ENCODE measurements at places on chromosomes 16 and 17.

- no peak for DNase-seq
Observed at GRCh38 chr16:70161350-70161749, 12.2 kb upstream of the CLEC18C start.

GRCh38 chr16:80174416-80174815 is 366.4 kb upstream of the DYNLRB2 start:
- peak; percentile 76 for DNase-seq

GRCh38 chr16:8005096-8005860 is 585.0 kb downstream of the TMEM114 start:
- DNase-seq = no peak

- DNase-seq = no peak
Observed at GRCh38 chr16:11386791-11387546, 41.7 kb downstream of the RMI2 start.

- no peak for DNase-seq
Observed at GRCh38 chr16:24896439-24896838, 50.7 kb downstream of the SLC5A11 start.

GRCh38 chr17:74918906-74919305 is 4.1 kb downstream of the USH1G start:
- no peak for DNase-seq

DNA sequence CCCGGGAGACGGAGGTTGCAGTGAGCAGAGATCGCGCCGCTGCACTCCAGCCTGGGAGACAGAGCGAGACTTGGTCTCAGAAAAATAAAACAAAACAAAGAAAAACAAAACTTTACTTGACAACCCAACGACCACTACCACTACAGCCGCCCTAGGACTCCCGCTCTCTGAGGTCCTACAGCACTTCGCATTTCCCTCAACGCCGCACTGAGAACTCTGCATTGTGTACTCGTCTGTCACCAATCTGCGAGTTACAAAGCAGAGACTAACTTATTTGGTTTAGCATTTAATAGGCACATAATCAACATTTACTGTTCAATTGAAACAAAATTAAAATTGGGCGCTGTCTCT is 479 bp upstream of the ZNF207 start:
- no peak for DNase-seq

- no peak for DNase-seq
Observed at GRCh38 chr17:8935191-8935590, 30.3 kb downstream of the PIK3R5 start.

DNA sequence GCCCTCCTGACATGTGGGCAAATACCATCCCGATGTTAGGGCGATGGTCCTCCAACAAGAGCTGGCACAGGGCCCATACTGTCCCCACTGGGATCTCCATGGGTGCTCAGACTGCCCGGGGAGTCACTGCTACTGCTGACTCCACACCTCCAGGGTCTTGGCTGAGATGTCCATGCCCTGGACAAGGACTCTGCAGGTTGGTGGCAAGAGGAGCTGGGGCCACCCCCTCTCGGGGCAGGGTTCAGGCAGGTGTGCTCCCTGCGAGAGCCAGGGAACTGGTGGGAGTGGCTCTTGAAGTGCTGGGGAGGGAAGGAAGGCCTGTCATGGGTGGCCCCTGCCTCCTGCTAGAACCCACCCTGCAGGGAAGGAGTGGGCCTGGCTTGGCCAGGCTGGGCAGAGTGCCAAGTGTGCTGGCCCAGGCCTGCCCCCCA is 6.4 kb downstream of the CASKIN2 start:
- no peak for DNase-seq

DNA sequence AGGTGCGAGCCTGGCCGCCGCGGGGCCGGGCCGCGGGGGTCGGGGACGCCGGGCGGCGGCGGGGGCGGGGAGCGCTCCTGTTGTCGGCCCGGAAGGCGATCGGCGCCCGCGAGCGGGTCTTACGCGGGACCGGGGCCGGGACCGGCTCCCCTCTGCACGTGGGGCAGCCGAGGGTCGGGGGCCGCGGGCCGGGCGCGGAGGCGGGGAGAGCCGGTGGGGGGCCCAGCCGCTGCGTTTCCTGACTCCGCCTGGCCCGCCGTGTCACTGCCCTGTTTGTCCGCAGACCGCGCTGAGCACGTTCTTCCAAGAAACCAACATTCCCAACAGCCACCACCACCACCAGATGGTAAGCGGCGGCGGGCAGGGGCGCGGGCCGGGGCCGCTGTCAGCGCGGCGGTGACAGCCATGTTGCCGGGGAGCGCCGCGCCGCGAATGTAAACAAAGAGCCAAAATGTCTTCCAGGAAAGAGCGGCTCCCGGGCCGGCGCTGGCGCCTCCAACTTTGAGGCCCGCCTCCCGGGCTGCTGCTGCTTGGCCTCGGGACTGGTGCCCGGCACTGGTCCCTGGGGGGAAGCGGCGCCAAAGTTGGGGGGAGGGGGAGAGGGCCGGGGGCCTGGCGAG is 586 bp downstream of the UBALD2 start:
- no peak for DNase-seq

- DNase-seq = no peak
Observed at GRCh38 chr16:66841366-66841765, 2.8 kb upstream of the CA7 start.

- DNase-seq = no peak
Observed at GRCh38 chr16:81896902-81897301, 114.4 kb downstream of the SDR42E1 start.

- no peak for DNase-seq
Observed at GRCh38 chr17:65556014-65556909, 5.2 kb downstream of the AXIN2 start.

GRCh38 chr17:3799181-3799945 is 1.6 kb downstream of the ITGAE start:
- DNase-seq = no peak

GRCh38 chr16:78942625-78943245 is 657.8 kb downstream of the MAF start:
- DNase-seq = no peak

GRCh38 chr16:14004031-14004728 is 66.9 kb upstream of the MRTFB start:
- DNase-seq = no peak

- DNase-seq = no peak
Observed at GRCh38 chr16:2296661-2297505, 29.0 kb upstream of the RNPS1 start.

GRCh38 chr17:34299956-34300577 is 14.5 kb downstream of the CCL11 start:
- no peak for DNase-seq

DNA sequence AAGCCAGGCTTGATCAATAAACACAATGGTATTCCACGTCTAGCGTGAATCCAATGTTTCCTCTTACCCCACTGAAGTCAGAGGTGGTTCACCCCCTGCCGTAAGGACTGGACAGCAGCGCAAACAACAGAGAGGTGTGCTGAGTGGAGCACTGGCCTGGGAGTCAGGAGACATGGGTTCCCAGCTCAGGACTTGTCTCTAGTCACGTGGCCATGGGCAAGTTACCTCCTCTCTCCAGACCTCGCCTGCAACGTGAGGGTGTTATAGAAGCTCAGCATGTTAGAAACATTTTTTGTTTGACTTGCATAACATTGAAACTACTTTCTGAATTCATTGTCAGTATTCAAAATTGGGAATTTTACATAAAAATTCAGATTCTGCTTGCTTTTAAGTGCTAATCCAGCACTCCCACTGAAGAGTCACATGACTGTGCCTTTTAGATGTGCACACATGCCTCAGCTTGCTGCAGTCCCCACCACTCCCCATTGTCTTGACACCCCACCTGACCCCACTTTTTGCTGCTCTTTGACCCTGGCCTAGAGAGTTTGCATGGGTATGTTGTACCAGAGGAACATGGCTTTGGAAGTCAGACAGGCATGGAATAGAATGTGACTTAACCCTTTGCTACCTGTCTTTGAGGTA is 8.8 kb upstream of the CPNE2 start:
- DNase-seq = no peak

DNA sequence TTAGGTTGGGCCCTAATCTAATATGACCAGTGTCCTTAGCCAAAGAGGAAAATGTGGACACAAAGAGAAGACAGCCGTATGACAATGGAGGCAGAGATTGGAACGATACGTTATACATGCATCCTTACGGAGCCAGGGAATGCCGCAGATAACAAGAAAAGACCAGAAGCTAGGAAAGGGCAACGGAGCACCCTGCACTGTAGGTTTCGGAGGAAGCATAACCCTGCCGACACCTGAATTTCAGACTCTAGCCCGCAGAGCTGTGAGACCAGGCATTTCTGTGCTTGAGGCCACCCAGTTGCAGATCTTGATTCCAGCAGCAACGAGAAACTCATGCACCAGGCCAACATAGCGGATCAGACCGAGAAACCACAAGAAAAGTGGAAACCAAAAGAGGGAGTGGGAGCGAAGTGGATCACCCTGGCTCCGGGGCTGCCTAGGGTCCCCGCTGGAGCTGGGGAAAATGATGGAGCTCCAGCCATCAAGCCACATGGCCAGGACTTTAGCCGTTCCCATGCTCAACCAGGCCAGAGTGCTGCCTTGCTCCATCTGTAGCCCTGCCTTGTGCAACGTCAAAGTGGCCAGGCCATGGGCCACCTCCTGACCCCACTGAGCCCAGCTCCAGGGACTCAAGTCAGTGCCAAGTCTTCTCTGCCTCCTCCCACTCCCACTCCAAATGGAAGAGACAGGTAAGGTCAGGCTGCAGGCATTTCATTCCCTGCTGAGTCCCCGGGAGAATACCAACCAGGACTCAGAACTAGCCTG is 51.7 kb upstream of the RPL38 start:
- DNase-seq = no peak

DNA sequence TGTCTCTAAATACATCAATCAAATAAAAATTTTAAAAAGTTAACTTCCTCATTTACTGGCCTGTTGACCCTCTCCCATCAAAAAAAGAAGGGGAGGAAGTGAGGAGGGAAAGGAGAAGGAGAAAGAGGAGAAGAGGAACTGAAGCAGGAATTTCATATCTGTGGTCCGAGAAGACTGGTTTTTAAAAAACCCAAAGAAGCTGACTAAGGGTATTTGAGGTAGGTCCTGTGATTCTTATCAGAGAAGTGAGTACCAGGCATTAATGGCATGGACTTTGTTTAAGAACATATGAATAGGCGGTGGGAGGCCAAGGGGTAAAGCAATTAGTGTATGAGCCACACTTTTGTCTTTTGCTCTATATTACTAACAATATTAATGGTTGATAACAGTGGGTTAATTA is 2.0 kb downstream of the SLC46A1 start:
- DNase-seq = no peak

DNA sequence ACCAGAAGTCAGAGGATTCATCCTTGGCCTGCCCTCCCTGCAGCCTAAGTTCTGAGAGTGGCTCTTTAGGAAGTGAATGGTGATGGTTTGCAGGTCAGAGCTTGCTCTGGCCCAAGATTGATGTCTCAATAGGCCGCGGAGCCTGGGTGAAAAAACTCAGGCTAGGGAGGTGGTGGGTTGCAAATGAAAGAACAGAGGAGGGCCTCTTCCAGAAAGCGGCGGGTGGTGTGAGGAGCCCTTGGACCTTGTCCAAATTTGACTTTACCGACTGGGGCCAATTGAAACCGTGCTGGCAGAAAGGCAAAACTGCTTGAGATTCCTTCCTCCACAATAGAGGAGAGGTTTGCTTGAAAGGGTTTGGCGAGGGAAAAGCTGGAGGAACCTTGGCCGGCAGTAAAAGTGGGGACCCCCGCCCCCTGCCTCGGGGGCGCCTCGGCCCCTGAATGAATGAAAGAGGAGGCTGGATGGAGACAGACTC is 331.3 kb downstream of the SEC14L1 start:
- DNase-seq = no peak

DNA sequence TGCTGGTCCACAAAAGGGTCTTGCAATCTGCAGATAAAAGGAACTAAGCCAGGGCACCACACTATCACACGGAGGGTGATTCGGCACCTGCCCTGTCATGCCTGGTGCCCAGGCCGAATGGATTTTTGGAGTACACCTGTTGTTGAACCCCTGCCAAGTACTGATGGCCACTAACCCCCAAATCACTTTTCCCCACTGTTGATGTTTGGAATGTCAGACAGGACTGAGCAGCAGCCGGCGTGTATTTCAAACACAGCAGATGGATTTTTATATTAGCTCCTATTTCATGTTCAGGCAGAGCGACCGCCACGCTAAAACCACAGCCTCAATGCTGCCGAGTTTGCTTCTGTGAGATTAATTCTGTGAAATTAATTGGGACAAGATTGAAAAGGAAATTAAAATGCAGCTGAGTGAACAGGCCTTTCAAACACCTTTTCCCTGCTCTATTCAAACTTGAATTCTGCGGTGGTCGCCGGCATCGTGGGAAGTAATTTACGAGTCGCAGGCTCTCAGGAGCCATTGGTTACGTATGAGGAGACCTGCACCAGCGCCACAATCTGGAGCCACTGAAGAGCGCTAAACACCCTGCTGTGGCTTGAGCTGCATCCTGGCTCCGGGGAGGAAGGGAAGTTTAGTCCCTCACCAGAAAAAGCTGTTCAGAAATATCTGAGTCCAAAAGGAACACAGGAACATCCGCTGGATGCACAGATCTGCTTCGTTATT is 48.5 kb downstream of the SNX11 start:
- DNase-seq = no peak

GRCh38 chr17:59607061-59607460 is 12.6 kb upstream of the CLTC start:
- no peak for DNase-seq

GRCh38 chr16:79664407-79664806 is 63.9 kb upstream of the MAF start:
- no peak for DNase-seq

GRCh38 chr16:56369202-56369601 is 56.1 kb downstream of the AMFR start:
- no peak for DNase-seq

GRCh38 chr17:71444078-71444477 is 676.7 kb upstream of the SOX9 start:
- no peak for DNase-seq

GRCh38 chr16:66044556-66044955 is 321.9 kb upstream of the CDH5 start:
- no peak for DNase-seq

DNA sequence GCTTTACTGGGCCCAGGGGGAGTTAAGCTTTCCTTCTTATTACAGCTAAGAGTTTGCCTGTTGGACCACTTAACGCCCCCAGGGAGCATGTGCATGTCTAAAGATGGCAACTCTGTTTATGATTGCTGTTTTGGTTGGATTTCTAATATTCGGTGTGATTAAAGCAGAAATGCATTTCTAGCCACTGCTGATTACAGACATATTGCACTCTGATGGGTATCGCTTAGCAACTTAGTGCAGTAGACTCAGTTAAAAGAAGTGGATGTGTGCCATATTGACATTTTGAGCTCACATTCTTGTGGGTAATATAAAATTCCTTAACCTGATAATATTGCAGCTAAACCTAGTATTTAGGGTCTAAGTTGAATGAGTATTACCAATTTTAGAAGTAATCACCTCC is 4.2 kb downstream of the NF1 start:
- no peak for DNase-seq
